Right ventricle myocardium superior (tissue), 1 donor: ENCODE measurements at places on chromosomes 5 and 9. TPM values are rescaled to one million over a fixed set of nuclear protein-coding genes. Genes with fewer than 3 reads are reported as not detected.

DNA sequence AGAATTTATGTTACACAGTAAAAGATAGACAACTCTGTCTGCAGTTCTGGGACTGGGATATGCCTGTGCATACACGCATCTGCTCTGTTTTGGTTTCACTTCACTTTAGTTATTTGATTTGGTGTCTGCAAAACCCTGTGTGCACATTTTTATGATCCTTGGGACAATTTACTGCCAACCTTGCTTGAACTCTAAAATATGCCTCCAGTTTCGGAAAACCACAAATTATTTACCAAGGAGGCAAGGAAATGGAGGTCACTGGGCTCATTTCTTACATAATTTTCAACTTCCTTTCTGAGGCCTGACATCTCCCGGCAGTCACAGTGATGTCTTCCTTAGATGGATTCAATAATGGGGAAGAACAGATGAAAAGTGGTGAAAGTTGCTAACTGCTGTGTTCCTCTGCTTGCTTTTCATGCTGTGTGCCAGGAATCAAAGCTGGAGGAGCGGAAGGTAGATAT, 61.2 kb upstream of the TAF11L2 start:
- no peak for DNase-seq

DNA sequence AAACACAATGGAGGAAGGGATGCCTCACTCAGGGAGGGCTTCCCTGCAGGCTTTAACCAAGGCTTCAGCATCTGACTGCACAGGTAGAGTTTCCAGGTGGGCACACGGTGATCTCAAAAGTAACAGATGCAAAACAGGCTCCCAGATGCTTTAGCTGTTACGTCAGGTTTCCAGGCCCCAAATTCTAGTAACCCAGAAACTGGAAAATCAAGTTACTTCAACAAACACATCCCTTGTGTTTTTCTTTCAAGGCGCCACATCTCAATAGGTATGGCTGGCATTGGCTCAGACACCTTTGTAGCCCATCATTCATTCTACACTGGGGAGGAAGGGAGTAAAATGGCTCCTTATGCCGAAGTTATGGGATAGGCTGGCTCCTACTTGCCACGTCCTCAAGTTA, 27.4 kb downstream of the NRG2 start:
- no peak for DNase-seq

Gene C9orf153
- total RNA-seq = 0.22 TPM

GRCh38 chr5:10702911-10703491, 58.0 kb downstream of the DAP start:
- DNase-seq = no peak

GRCh38 chr9:70011366-70011765, 32.3 kb upstream of the MAMDC2 start:
- DNase-seq = no peak

GRCh38 chr9:18720691-18721090, 246.7 kb downstream of the ADAMTSL1 start:
- no peak for DNase-seq

GRCh38 chr5:569358-569867, 42.7 kb upstream of the CEP72 start:
- DNase-seq = no peak

DNA sequence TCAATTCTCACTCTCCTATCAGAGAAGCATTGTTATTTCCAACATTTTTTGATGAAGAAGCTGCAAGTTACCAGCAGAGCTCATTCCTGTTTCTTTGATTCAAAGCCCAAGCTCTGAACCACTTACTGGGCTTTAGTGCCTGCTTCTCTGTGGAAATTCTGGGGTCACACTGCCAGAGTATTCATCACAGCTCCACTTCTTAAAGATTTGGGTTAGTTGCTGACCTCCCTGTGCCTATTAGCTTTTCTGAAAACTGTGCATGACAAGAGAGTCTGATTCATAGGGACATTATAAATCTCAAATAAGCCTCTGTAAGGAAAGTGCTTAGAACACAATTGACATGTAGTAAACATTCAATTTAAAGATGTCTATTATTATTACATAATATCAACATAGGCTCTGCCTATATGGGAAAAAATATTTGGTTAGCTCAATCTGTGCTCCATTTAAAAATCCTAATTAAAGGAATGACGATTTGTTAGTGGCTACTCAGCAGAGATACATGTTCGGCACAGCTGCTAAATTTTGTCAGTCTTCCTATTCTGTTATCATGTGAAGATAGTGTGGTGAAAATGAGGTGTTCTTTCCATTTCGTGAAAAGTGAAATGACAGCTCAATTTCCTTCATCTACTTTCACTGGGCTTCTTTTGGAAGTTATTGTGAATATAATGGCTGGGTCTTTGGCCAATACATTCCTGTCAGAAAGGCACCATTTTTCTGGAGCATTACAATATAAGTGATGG, 293.0 kb downstream of the KCTD16 start:
- no peak for DNase-seq

Gene OBP2B
- not detected for total RNA-seq

Gene ADAMTSL1
- total RNA-seq = 0.56 TPM

DNA sequence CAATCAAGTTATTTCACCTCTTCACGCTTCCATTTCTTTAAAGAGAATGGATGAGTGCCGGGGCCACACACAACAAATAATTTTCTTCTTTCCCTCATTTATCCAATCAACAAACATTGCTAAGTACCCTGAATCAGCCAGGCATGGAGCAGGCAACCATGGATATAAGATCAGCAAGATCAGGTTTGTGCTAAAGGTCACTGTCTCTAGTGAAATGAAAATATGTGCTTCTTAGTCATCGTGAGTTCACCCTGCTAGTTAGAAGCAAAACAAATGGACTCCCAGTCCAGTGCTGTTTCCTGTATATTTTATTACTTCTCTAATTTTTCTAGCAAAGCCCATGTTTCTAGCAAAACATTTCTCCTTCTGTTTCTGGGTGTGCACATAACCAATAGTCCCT, 629.2 kb downstream of the BNC2 start:
- DNase-seq = no peak
